Hematopoietic multipotent progenitor cell treated with erythropoietin and hydrocortisone succinate and interleukin-3 and kit ligand, for 17 days (in vitro differentiated cells): ENCODE measurements at places on chromosomes 16 and 17.

GRCh38 chr16:23902748-23903414 is 67.1 kb downstream of the PRKCB start:
- DNase-seq: no peak

DNA sequence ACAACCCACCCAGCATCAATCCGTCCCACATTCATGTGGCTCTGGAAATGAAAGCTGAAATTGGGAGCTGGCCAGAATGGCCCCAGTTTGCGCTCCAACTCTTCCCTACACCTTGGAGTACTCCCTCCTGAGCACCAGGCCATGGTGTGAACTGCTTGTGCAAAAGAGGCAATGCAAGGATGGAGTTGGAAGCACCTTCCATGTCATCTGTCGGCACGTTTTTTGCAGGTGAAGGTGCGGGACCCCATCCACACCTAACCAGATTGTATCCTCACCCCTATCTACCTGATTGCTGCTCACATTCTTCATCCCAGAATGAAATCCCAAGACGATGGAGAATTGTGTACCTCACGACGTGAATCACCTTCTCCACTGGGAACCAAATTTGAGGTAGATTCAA is 136.6 kb upstream of the WSB1 start:
- DNase-seq: no peak

DNA sequence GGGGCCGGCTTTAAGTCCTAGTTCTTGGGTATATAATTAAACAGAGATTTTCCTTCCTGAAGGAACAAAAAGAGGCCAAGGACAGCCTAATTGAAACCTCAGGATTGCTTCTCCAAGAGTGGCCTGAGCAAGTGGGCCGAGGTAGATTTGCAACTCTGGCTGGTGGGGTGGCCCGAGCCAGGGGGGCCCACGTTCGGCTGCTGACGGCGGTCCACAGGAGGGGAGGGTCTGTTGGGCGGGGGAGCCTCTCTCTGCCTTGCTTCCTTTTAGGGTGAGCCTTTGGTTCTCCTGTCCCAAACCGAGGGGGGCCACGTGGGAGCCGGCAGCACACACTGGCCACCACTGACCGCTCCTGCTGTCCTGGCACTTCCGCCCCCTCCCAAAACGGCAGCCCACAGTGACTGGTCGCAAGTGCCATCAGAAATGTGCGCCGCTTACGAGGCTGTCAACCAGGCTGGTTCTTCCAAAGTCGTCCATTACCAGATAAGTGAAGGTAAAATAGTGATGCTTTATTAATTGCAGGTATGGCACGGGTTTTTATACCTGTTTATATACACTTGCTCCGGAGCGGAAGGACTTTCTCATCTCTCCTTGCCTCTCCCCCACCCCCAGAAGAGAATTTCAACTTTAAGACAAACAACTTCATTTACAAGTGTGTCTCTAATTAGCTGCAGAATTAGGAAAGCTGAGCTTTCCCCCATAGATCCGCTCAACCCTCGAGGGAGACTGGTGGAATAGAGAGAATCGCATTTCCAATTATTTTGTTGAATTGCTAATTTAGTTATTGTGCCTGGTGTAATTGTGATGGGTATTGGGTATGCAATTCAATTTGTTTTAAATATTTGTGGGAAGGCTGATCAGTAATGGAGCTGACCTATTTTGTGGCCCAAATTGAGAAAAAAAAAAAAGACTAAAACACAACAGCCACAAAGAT is 117.8 kb downstream of the AATF start:
- no peak for DNase-seq

- DNase-seq: no peak
Measured at GRCh38 chr16:80599466-80599865, 58.7 kb downstream of the DYNLRB2 start.

DNA sequence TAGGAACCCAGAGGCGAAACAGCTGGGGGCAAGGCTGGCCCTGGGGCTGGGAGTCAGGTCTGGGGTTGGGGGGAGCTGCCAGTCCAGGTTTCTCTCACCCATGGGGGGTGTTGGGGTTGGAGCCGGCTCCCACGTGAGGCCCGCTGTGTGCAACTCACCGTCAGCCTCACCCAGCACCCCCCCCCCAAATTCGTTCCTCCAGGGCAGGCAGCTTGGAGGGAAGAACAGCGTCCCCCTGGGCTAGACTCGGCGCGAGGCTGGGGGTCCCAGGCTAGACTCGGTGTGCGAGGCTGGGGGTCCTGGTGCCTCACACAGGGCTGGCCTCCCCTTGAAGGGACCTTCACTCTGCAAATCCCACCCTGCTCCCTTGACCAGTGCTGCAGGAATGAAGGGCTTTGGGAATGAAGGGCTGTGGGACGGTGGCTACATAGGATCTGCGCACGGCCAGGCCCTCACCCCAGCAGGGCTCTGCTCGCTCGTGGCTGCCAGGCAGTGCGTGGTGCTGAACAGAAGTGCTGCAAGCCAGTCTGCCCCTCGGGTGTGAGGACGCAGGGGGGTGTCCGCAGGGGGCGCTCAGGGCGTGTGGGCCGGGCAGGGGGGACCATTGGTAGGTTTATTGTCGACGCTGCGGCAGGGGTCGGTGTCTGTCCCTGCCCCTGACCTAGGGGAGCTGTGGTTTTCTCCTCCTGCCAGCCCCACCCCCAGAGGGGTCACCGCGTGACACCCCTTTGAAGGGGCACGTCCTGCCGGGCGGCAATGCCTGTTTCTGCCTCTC is 74.7 kb downstream of the KLHDC4 start:
- no peak for DNase-seq

GRCh38 chr17:17698371-17698770 is 17.1 kb downstream of the RAI1 start:
- DNase-seq: no peak

DNA sequence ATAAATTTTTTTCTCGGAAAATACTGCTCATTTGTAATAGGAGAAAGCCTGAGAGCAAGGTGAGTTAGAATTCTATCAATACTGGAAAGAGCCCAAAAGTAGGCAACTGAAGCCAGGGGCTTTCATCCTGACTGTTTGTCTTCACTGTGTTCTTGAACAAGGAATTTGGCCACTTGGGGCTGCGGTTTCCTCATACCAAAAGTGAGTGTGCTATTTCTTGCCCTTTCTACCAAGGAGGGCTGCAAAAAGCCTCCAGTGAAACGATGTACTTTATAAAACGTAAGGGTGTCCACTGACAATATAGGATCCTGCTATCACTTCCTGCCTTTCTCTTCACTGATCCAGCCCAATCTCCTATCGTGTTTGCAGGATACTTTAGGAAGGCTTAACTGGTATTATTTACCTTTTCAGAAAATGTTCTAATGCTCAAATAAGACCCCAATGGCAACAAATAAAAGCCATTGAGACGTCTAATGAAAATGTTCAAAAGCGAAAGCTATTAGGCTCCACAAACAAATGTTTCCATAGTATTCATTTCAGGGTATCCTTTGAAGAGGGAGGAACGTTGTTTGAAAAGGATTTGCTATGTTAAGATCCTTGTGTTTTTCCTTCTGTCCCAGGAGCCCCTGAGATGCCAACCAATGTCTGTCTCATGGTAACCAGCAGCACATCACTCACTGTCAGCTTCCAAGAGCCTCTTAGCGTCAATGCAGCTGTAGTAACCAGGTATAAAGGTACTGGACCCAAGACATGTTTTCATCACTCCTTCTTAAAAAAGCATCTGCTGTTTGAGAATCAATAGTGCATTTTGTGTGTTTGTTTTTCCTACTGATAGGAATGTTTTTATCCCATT is 219.3 kb upstream of the NOG start:
- DNase-seq: no peak

DNA sequence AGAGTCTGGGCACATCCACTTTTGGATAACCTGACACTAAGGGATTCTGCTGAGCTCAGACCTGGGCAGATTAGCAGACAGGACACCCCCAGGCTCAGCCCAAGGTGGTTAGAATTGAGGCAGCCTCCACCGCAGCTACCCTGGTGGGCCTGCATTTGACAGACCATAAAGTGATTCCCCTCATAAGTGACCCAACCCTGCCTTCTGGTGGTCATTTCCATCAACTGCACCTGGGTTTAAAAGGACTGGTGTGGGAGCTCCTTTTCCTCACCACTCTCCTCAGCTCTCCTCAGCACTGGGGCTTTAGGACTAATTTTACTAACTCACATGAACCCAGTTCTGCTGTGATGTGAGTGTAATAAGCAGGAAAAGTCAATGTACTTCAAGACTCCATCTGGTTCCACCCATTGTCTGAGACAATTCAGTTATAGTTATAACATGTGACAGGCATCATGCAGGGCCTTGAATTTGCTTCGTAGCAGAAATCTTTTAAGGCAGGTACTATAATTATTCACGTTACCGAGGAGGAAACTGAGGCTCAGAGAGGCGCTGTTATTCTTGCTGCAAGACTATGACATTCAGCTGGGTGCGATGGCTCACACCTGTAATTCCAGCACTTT is 42.5 kb downstream of the MYH3 start:
- DNase-seq: no peak

GRCh38 chr17:39801055-39801454 is 63.1 kb downstream of the IKZF3 start:
- DNase-seq: no peak

GRCh38 chr16:85670840-85671239 is 17.9 kb downstream of the GINS2 start:
- no peak for DNase-seq

DNA sequence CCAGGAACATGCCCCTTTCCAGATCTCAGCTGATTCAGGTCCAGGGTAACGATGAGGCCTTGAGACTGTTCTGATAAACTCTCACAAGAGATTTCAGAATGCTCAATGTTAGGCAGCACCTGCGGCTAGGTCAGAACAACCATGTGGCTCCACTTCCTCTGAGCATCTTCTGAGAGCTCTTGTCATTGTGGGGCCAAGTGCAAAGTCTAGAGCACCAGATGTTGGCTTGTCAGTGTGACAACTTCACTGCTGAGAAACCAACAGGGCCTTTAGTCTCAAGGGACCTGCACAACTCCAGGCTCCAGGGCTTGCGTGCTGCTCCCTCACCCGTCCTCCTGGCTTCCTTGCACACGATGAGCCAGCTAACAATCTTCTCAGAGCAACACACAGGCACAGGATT is 29.0 kb downstream of the FCSK start:
- no peak for DNase-seq

GRCh38 chr17:15947271-15947670 is 2.3 kb downstream of the ADORA2B start:
- no peak for DNase-seq

- DNase-seq: no peak
Measured at GRCh38 chr17:44014133-44014436, 678 bp downstream of the TMEM101 start.

GRCh38 chr17:17590883-17591354 is 589 bp downstream of the PEMT start:
- no peak for DNase-seq

- DNase-seq: no peak
Measured at GRCh38 chr17:81697261-81698044, 5.7 kb upstream of the MRPL12 start.

DNA sequence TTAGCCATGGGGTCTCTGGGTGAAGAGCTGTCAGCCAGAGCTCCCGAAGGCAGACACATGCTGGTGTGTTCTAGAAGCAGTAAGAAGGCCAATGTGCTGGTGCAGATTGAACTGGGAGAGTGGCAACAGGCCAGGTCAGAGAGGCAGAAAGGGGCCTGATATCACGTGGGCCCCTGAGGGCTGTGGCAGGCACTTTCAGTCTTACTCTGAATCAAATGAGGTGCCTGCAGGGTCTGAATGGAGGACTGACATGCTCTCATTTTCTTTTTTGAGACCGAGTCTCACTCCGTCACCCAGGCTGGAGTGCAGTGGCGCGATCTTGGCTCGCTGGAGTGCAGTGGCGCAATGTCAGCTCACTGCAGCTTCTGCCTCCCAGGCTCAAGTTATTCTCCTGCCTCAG is 293.8 kb downstream of the ABCC12 start:
- no peak for DNase-seq

GRCh38 chr17:37109731-37110710 is 161.3 kb downstream of the AATF start:
- DNase-seq: no peak

- no peak for DNase-seq
Measured at GRCh38 chr16:1045993-1046911, 26.3 kb upstream of the SSTR5 start.

DNA sequence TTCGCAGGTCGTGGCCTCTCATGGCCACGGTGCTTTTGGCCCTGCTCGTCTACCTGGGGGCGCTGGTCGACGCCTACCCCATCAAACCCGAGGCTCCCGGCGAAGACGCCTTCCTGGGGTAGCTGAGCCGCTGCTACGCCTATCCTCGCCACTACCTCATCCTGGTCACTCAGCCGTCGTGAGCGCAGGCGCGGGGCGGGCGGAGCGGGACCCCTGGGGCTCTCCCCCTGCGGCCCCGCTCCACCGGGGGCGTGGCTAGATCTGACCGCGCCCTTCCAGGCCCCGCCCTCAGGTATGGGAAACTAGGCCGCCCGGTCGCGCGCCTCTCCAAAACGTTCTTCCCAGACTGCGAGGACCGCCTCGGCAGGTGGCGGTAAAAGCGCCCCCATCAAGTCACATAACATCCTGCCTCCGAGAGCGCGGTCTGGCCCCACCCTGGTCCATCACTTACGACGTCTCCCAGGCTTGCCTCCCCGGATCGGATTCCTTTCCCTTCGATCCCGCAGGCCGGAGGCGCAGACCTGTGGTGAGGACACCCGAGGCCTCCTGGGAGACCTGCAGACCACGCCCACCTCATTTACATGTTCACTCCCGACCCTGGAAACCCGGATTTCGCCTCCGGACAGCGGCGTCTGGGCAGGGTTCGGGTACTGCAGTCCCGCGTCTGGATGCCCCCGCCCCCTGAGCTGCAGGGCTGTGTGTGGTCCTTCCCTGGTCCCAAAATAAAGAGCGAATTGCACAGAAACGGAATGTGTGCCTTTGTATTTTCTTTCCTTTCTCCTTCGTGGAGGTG is 91.5 kb upstream of the TMEM97 start:
- DNase-seq: peak; percentile 60

GRCh38 chr16:3112881-3113574 is 642 bp downstream of the ZNF205 start:
- DNase-seq: no peak

DNA sequence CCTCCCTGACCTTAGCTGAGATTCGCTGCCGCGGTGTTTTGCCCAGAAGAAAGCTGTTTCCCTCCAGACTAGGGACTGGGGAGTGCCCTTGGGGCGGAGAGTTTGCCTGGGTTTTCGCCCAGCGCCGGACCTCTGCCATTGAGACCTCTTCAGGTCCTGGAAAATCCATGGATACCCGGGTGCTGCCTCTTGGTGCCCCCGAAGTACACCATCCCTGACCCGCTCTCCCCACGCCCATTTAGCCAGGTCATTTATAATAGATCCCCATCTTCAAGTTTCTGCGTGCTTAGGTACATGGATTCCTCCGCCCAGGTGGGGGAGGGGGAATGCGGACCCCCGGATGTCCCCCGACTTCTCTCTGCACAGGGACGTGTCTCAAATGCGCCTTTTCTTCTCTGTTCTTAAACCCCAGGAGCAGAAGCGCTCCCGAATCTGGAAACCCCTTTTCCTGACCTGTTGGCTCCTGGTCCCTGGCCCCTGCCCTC is 15.0 kb upstream of the CBX8 start:
- no peak for DNase-seq
